Natural killer cell treated with Interleukin-12 subunit alpha and Interleukin-12 subunit beta and Interleukin-15 and Interleukin-18, amount 100 ng/mL, for 72 hours (primary cell): ENCODE measurements at places on chromosomes 1 and 21. TPM values are rescaled to one million over a fixed set of nuclear protein-coding genes. Genes with fewer than 3 reads are reported as not detected.
A peak's percentile ranks its signal among the peaks of the same experiment; 100 is the strongest.

The MAP10 gene
- total RNA-seq: 2.8 TPM

The TNFSF18 gene
- not detected for total RNA-seq

The AGMAT gene
- total RNA-seq: 3.4 TPM

The SPRR5 gene
- not detected for total RNA-seq

The MTARC1 gene
- total RNA-seq: not detected

The IL20 gene
- not detected for total RNA-seq

The SLC25A34 gene
- total RNA-seq: 1.9 TPM

The AMY1B gene
- total RNA-seq: not detected

The S100PBP gene
- 31.0 TPM for total RNA-seq

The GFI1 gene
- total RNA-seq: 35.4 TPM

The CYP4Z1 gene
- not detected for total RNA-seq

The CR1 gene
- 8.2 TPM for total RNA-seq

The RSPH1 gene
- total RNA-seq: 0.25 TPM

The SPRR1B gene
- total RNA-seq: not detected

- DNase-seq: no peak
- peaks cover 21% of the 10 kb centered on the region for H3K27me3 ChIP-seq
- H3K36me3 ChIP-seq: no peaks in the 10 kb centered on the region
- no peak overlapping the region for H3K4me3 ChIP-seq
These were observed 13.3 kb downstream of the DLGAP3 start for GRCh38 chr1:34916104-34916503.

DNA sequence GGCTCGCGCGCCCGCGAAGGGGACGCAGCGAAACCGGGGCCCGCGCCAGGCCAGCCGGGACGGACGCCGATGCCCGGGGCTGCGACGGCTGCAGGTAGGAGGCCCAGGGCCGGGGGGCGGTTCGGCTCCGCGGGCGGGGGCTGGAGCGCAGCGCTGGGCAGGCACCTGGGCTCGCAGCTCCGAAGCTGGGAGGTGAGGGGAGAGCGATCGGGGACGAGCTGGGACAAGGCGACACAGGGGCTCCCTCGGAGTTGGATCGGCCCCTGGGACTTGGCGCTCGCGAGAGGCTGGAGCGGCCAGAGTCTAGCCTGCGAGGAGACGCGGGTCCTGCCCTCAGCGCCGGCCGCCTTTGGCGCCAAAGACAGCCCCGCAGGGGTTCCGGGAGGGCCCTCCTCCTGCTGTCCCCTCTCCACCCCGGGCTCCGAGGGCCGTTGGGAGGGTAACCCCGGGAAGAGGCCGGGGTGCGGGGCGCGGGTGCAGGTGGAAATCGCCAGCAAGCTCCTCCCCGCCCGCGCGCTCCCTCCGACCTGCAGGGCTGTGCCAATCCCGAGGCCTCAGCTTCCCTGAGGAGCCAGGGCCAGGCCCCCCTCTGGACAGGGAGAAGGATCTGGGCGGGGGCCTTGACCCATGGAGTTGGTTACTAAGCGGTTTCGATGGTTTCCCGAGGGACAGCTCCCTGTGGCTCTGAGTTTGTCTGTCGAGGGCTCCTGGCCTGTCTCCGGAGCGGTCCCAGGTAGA is 401 bp downstream of the TP73 start:
- no peak overlapping the region for H3K27ac ChIP-seq
- peaks cover 11% of the 10 kb centered on the region for H3K4me1 ChIP-seq
- peak; percentile 60 for DNase-seq
- no peak overlapping the region for H3K4me3 ChIP-seq

GRCh38 chr1:213014642-213015041 is 1.0 kb downstream of the ANGEL2 start:
- no peaks in the 10 kb centered on the region for H3K27me3 ChIP-seq
- H3K4me1 ChIP-seq: peaks cover 17% of the 10 kb centered on the region
- H3K36me3 ChIP-seq: peaks cover 7% of the 10 kb centered on the region
- H3K4me3 ChIP-seq: peak overlapping the region; percentile 95
- peak overlapping the region; percentile 84 for H3K27ac ChIP-seq

GRCh38 chr1:39919545-39919944 is 17.8 kb upstream of the MYCL start:
- no peaks in the 10 kb centered on the region for H3K27me3 ChIP-seq
- no peak overlapping the region for H3K4me3 ChIP-seq
- no peaks in the 10 kb centered on the region for H3K36me3 ChIP-seq
- DNase-seq: no peak
- H3K4me1 ChIP-seq: no peaks in the 10 kb centered on the region

- H3K36me3 ChIP-seq: peaks cover 6% of the 10 kb centered on the region
- H3K27me3 ChIP-seq: no peaks in the 10 kb centered on the region
- no peak overlapping the region for H3K27ac ChIP-seq
These were observed 1039.4 kb upstream of the B3GALT2 start for GRCh38 chr1:194225821-194226220.

- no peaks in the 10 kb centered on the region for H3K36me3 ChIP-seq
- H3K27me3 ChIP-seq: no peaks in the 10 kb centered on the region
- no peak for DNase-seq
These were observed 10.9 kb downstream of the MORC3 start for GRCh38 chr21:36330904-36331303.

- no peak overlapping the region for H3K27ac ChIP-seq
- H3K4me1 ChIP-seq: no peaks in the 10 kb centered on the region
- no peak overlapping the region for H3K4me3 ChIP-seq
- DNase-seq: no peak
These were observed 40.1 kb downstream of the SERTAD4 start for GRCh38 chr1:210272666-210273065.

- H3K36me3 ChIP-seq: peaks cover 4% of the 10 kb centered on the region
- no peak overlapping the region for H3K27ac ChIP-seq
- H3K4me1 ChIP-seq: no peaks in the 10 kb centered on the region
- no peaks in the 10 kb centered on the region for H3K27me3 ChIP-seq
- DNase-seq: no peak
- no peak overlapping the region for H3K4me3 ChIP-seq
These were observed 841.2 kb upstream of the ADGRL4 start for GRCh38 chr1:79847700-79848099.

GRCh38 chr1:119774746-119775490 is 6.2 kb upstream of the HMGCS2 start:
- no peaks in the 10 kb centered on the region for H3K36me3 ChIP-seq
- H3K4me1 ChIP-seq: no peaks in the 10 kb centered on the region
- peaks cover 23% of the 10 kb centered on the region for H3K27me3 ChIP-seq
- no peak overlapping the region for H3K4me3 ChIP-seq

- peaks cover 37% of the 10 kb centered on the region for H3K36me3 ChIP-seq
- H3K4me1 ChIP-seq: no peaks in the 10 kb centered on the region
- no peaks in the 10 kb centered on the region for H3K27me3 ChIP-seq
- H3K4me3 ChIP-seq: no peak overlapping the region
- no peak for DNase-seq
These were observed 12.8 kb downstream of the PRDX6 start for GRCh38 chr1:173489929-173490328.

GRCh38 chr1:200546577-200546976 is 74.0 kb downstream of the KIF14 start:
- H3K27ac ChIP-seq: peak overlapping the region; percentile 25
- DNase-seq: no peak
- no peaks in the 10 kb centered on the region for H3K27me3 ChIP-seq
- H3K4me1 ChIP-seq: no peaks in the 10 kb centered on the region
- H3K36me3 ChIP-seq: no peaks in the 10 kb centered on the region

- H3K27ac ChIP-seq: no peak overlapping the region
- no peaks in the 10 kb centered on the region for H3K27me3 ChIP-seq
- H3K4me1 ChIP-seq: no peaks in the 10 kb centered on the region
- no peak for DNase-seq
- no peak overlapping the region for H3K4me3 ChIP-seq
- peaks cover 5% of the 10 kb centered on the region for H3K36me3 ChIP-seq
These were observed 99.2 kb downstream of the TRIM11 start for GRCh38 chr1:228307218-228308023.

DNA sequence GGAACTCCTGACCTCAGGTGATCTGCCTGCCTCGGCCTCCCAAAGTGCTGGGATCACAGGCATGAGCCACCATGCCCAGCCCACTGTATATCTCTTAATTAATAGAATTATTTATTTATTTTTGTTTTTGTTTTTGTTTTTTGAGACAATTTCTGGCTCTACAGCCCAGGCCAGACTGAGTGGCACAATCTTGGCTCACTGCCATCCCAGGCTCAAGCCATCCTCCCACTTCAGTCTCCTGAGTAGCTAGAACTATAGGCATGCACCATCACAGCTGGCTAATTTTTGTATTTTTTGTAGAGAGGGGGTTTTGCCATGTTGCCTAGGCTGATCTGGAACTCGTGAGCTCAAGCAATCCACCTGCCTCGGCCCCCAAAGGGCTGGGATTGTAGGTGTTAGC is 15.7 kb upstream of the WDTC1 start:
- no peak for DNase-seq
- no peak overlapping the region for H3K27ac ChIP-seq
- no peaks in the 10 kb centered on the region for H3K27me3 ChIP-seq
- H3K4me1 ChIP-seq: no peaks in the 10 kb centered on the region
- H3K4me3 ChIP-seq: no peak overlapping the region

DNA sequence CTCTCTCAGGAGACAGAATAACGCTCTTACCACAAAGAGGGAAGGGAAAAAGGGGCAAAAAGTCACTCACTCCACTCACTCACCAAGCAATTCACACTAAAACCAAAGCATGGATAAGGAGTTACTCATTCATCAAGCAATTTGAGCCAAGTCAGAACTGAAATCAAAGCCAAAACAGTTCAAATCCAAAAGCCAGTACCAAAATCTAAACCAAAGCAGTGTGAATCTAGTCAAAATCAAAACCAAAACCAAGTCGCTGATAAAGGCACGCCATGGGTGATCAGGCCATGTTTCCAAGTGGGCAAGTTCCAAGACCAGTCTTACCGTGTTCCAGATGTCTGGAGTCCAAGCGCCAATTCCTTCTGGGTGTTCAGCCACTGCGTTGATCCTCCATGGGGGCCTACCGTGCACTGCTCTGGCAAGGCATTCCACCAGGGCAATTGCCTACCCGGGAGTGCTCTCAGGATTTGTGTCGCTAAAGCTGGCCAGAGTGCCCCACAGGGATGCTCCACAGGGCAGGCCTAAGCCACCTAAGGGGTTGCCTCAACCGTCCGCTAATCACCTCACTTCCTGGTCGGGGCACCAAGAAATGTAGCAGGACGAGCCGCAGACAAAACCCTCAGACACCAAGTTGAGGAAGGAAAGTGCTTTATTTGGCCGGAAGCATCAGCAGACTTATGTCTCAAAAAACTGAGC is 142.3 kb downstream of the TRIM33 start:
- no peak for DNase-seq
- H3K4me1 ChIP-seq: no peaks in the 10 kb centered on the region
- H3K27me3 ChIP-seq: no peaks in the 10 kb centered on the region
- peak overlapping the region; percentile 12 for H3K4me3 ChIP-seq
- peaks cover 4% of the 10 kb centered on the region for H3K36me3 ChIP-seq

GRCh38 chr1:44670751-44671640 is 3.3 kb downstream of the TMEM53 start:
- peak overlapping the region; percentile 25 for H3K27ac ChIP-seq
- H3K27me3 ChIP-seq: no peaks in the 10 kb centered on the region
- peak overlapping the region; percentile 9 for H3K4me3 ChIP-seq
- no peak for DNase-seq

DNA sequence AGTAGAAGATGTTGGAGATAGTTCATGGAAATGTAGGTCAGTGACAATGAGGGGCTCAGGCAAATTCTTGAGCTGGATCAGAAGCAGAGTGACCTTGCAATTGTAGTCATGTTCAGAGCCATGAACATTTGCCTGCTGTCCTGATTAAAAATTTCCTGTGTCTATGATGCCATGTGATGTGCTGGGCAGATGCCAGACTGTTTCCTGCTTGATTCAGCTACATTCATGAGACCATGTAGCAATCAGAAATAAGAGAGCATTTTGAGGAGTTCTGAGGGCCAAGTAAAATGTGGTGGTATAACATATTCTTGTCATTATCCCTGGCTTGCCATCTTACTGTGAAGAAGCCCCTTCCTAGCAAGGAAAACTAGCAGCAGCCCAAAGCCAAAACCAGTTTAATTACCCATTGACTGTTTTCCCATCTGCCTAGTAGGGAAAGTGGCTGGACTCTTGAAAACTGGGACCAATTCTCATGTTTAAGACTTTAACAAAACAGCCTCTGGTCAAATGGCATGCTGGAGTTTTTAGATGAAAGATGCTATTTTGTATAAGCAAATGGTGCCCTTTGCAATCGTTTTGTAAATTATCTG is 118.3 kb downstream of the NOS1AP start:
- H3K27me3 ChIP-seq: peaks cover 8% of the 10 kb centered on the region
- no peaks in the 10 kb centered on the region for H3K36me3 ChIP-seq
- no peak for DNase-seq
- H3K4me1 ChIP-seq: no peaks in the 10 kb centered on the region
- no peak overlapping the region for H3K4me3 ChIP-seq

GRCh38 chr1:230458509-230458908 is 32.4 kb upstream of the PGBD5 start:
- H3K36me3 ChIP-seq: no peaks in the 10 kb centered on the region

GRCh38 chr1:115807723-115808122 is 33.2 kb downstream of the NHLH2 start:
- no peaks in the 10 kb centered on the region for H3K4me1 ChIP-seq
- peaks cover 27% of the 10 kb centered on the region for H3K27me3 ChIP-seq
- no peak overlapping the region for H3K4me3 ChIP-seq

DNA sequence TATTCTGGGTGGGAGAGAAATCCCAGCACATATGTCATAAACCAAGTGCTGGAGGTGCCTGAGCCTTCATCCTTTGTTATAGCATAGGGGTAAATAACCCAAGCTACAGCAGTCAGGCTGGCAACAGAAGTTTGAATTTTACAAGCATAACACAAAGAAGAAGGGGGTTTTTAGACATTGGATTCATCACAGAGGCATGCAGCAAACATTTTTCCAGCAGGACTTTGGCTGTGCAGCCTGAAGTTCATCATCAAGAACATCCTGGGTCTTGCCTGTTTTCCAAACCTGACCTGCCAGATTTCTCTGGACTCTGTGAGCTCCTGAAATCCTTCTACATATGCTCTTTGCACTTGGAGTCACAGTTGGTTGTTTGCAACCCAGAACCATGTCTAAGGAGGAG is 16.2 kb downstream of the PTGER3 start:
- DNase-seq: no peak
- H3K4me1 ChIP-seq: peaks cover 10% of the 10 kb centered on the region
- H3K4me3 ChIP-seq: no peak overlapping the region
- peaks cover 17% of the 10 kb centered on the region for H3K27me3 ChIP-seq
- peaks cover 8% of the 10 kb centered on the region for H3K36me3 ChIP-seq
- no peak overlapping the region for H3K27ac ChIP-seq

- no peak overlapping the region for H3K4me3 ChIP-seq
- H3K4me1 ChIP-seq: peaks cover 14% of the 10 kb centered on the region
- peaks cover 16% of the 10 kb centered on the region for H3K27me3 ChIP-seq
- no peak overlapping the region for H3K27ac ChIP-seq
- no peaks in the 10 kb centered on the region for H3K36me3 ChIP-seq
These were observed 6.1 kb downstream of the PDE9A start for GRCh38 chr21:42659416-42660117.

DNA sequence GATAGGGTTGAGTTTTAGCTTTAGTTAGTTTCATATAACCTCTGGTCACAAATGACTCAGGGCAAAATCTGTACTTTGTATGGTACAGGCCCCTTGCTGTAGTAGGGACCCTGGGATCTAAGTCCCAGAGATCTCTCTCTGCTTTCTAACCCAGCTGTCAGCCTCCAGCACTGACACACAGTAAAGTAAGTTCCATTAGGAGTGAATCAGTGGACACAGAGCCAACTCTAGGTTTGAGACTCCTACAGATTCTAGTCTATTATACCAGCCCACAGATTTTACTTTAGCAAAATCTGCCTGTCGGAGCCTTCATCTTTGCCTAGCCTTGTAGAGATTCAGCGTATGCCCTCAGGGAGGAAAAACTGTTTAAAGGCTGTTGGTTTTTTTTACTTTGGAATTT is 52.5 kb downstream of the ANGPTL1 start:
- no peaks in the 10 kb centered on the region for H3K4me1 ChIP-seq
- no peaks in the 10 kb centered on the region for H3K36me3 ChIP-seq
- H3K4me3 ChIP-seq: no peak overlapping the region
- no peak for DNase-seq
- H3K27me3 ChIP-seq: peaks cover 1% of the 10 kb centered on the region

- H3K27me3 ChIP-seq: no peaks in the 10 kb centered on the region
- H3K4me1 ChIP-seq: no peaks in the 10 kb centered on the region
- H3K4me3 ChIP-seq: no peak overlapping the region
- no peak overlapping the region for H3K27ac ChIP-seq
- H3K36me3 ChIP-seq: no peaks in the 10 kb centered on the region
These were observed 237.0 kb downstream of the GPATCH2 start for GRCh38 chr1:217393896-217394295.
